ENCODE measurements at places on chromosomes 11 and 22.

DNA sequence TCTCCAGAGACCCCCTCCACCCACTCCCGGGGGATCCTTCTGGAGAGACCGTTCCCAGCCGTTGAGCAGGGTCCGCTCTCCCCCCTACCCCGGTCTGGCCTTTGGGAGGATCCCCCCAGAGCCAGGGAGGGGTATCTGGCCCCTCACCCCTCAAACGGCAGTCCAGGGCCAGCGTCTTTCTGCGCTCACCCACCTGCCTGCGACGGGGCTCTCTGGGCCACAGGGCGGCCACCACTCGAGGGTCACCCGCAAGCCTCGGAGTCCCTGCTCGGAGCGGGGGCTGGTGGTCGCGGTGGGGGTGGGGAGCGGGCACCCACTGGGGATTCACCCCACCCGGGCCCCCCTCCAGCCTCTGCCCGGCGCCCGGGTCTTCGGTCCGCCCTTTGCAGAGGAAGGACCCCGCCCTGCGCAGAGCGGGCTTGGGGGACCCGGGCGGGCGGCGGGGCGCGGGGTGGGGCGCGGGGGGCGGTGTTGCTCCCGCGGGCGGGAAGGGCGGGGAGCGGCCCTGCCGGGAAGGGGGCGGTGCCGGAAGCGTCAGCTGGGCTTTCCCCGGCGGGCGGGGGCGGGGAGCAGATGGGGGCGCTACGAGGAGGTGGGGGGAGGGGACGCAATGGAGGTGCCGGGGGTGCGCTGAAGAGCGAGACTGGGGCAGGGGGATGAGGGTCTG lies 16.6 kb downstream of the CRELD2 start:
- DNase-seq = no peak

- DNase-seq = no peak
Observed at GRCh38 chr11:115060840-115061239, 382.5 kb downstream of the NXPE2 start.

- DNase-seq = no peak
Observed at GRCh38 chr22:21034989-21035388, 2.6 kb upstream of the SLC7A4 start.

GRCh38 chr11:1498262-1498661 lies 11.7 kb upstream of the MOB2 start:
- DNase-seq = no peak

DNA sequence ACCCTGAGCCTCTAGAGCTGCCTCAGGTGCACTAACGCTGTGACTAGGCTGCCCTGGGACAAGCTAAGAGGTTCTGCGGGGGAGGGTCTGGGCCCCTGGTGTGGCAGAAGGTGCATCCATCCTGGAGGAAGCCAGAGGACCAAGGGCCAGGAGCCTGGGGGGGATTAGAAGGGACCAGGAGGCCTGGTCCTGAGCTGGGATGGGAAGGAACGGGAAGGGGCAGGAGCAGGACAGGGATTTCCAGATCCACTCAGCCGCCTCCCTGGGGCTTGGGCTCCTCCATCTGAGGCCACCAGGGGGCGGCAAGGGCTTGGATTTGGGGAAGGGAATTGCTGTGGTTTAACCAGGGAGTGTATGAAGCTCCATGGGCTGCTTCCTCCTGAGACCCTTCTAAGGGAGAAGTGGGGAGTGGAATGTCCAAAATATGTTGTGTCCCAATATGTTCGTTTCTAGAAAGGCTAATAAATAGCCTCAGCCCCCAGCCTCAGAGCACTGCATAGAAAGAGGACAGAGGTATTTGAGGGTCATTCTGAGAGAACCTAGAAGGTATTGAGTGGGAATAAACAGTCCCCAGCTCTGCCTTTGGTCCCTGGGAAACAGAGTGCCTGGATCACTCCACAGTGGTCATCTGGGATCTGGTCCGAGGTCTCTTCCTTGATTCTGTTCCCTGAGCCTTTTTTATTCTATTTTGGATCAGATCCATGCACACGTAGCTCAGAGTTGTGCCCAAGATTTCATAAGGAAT lies 17.4 kb upstream of the PRAME start:
- DNase-seq = no peak

GRCh38 chr11:111671383-111671782 lies 69.1 kb downstream of the SIK2 start:
- no peak for DNase-seq

DNA sequence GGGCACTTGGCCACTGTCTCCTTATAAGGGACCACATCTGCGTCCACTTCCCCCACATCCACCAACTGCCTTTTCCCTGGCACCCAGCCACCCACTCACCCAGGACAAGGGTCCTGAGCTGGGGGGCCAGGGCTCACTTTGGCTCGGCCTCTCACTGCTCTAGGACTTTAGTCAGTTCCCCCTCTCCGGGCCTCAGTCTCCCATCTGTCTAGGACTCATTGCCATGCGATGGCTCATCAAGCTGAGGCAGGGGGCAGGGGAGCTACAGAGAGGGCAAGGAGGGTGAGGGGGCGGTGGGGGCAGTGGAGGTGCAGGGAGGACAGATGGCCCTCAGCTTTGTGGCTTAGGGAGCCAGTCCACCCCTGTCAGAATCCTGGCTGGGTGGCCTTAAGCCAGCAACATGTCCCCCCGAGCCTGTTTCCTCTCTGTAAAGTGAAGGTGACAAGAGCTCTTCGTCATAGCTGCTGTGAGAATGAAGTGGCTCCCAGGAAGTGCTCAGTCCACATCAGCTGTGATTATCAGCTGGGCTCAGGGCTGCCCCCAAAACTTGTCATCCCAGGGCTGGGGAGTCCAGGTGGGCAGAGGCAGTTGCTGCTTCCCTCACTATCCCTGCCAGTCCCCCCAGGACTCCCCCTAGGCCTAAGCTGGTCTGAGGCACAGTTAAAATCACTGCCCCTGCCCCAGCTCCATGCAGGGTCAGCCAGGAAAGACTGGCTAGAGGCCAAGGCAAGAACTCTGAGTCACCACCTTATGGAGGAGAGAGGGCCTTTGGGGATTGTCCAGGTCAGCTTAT lies 14.9 kb downstream of the RAC2 start:
- DNase-seq = no peak

DNA sequence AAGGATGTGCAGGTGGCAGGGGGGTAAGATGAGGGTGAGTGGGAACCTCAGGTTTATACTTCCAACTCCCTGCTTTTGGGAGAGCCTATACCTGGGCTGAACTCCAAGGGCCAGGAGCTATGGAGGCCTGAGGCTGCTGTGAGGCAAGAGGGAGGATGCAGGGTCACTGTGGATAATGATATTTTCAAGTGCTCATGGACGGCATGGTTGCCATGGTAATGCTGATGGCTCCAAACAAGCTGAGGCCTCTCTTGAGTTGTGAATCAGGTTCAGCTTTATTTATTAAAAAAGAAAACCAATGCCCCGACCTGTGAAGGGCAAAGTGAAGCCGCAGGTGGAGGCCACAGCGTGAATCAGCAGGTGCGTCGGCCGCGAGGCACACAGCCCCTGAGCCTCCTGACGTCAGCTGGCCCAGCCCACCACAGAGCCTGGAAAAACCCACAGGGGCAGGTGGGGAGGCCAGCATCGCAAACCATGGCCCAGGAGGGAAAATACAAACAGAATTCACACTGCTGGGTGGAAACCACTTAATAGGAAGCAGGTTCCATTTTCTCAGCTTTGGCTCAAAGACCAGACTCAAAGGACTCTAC lies 17.4 kb upstream of the CREB3L1 start:
- no peak for DNase-seq

DNA sequence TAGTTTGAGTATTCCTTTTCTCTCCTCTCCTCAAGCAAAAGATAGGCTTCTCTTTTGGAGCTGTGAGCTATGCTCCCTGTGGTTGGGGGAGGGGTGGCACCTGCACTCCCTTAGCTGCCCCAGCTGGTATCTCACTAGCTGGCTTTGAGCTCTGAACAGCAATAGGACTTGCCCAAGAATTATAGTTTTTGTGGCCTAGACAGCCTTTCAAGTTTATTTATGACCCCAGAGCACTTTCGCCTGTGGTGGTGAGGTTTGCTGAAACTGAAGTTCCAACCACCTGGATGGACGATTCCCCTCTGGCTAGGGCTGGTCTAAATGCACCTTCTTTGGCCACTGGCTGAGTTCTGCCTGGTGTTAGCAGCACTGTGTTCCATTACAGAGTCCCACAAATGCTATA lies 37.1 kb upstream of the SLC37A2 start:
- no peak for DNase-seq

GRCh38 chr11:65111159-65111743 lies 421 bp upstream of the TM7SF2 start:
- DNase-seq = no peak

GRCh38 chr22:21669026-21669425 lies 3.2 kb downstream of the PPIL2 start:
- no peak for DNase-seq

GRCh38 chr22:25566898-25567235 lies 2.4 kb downstream of the GRK3 start:
- no peak for DNase-seq

GRCh38 chr11:45037434-45038005 lies 86.8 kb upstream of the TP53I11 start:
- no peak for DNase-seq
